Memory B cell (primary cell): ENCODE measurements at places on chromosomes 6 and 20.
A peak's percentile ranks its signal among the peaks of the same experiment; 100 is the strongest.

DNA sequence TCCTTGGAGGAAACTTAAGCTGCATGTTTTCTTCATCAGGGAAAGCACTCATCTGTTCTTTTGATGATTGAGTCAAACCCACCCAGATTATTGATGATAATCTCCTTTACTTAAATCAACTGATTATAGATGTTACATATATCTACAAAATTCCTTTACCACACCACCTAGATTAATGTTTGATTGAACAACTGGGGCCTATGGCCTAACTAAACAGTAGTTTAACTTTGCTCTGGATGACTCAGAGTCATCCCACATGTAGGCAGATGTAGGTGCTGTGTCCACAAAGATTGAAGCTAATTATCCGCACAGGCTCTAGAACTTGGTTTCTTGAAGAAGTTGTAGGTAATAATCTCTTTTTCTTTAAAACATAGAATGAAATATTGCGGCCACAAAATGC, 42.2 kb downstream of the PKIB start:
- no peak for DNase-seq

DNA sequence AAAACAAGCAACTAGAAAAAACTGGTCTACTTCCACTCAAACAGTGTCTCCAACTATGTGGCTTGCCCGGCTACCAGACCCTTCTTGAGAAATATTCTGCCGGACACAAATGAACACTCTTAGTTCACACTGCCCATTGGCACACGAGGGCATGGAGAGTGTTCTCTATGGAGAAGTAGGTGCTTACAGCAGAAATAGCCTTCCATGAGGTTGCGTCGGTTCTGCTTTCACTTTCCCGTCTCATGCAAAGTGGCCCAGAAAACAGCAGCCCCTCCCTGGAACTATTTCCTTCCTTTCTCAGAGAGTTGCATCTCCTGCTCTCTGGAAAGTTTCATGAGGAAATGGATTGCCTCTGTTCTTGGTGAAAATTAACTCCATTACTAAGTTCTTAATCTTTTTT, 9.5 kb upstream of the HLA-DOA start:
- DNase-seq, result peak; percentile 71

- no peak for DNase-seq
These were observed 34.5 kb upstream of the PCMTD2 start for GRCh38 chr20:64220891-64221527.

- DNase-seq, result no peak
These were observed 88.4 kb downstream of the HACE1 start for GRCh38 chr6:104771258-104771832.

DNA sequence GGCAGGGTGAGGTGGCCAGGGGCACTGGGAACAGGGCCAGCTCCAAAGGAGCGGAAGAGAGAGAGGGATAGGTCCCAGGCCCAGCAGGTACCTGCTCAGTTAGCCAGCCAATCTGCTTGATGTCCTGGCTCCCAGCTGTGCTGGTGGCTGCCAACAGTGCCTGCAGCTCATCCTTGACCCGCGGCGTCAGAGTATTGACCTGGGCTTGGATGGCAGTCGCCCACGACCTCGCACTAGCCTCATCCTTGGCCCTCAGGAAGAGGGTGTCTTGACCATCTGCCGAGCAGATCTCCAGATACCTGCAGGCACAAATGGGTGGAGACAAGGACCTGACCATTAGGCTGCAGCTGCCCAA, 11.1 kb upstream of the CDK5RAP1 start:
- no peak for DNase-seq

DNA sequence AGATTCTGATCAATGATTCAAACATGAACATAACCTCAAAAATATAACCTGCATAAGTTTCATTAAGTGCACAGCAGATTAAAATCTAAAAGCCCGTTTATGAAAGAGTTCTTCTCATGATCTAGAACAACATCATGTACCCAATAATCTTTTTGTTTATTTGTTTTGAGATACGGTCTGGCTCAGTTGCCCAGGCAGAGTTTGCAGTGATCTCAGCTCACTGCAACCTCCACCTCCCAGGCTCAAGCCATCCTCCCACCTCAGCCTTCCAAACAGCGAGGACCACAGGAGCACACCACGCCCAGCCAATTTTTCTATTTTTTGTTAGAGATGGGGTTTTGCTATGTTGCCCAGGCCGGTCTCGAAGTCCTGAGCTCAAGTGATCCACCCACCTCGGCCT, 149.7 kb downstream of the CDK19 start:
- no peak for DNase-seq
